ENCODE measurements at places on chromosomes 1 and 21.

GRCh38 chr1:202802998-202803932, 5.0 kb downstream of the KDM5B start:
- peak; percentile 73 for DNase-seq

DNA sequence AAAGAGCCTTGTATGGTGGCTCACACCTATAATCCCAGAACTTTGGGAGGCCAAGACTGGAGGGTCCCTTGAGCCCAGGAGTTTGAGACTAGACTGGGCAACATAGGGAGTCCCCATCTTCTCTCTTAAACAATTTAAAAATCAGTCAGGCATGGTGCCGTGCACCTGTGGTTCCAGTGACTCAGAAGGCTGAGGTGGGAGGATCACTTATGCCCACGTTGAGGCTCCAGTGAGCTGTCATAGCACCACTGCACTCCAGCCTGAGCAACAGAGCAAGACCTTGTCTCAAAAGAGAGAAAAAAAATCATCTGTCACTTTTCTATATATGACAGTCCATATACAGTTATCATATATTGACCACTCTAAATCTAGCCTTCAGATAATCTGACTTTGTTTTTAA, 658.3 kb downstream of the LTN1 start:
- no peak for DNase-seq

GRCh38 chr1:116287341-116288200, 85.5 kb upstream of the ATP1A1 start:
- no peak for DNase-seq

DNA sequence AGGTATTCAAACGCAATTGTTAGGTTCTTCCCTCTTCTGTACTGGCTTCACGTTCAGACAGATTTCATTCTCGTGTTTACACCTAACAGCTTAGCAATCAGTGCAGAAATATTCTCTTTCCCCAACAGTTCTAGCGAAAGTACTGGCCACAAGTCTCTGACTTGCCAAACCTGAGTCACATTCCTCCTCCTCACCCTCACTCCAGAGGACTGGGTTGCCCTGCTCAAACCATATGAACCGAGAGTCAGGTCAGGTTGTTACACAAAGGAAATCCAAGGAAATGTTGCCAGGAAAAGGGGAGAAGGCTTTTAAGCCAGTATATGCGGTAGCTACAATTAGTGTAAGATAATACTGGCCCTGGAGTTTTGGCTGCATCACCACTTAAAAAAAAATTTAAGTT, 282.5 kb downstream of the RGS7 start:
- DNase-seq: peak; percentile 1

DNA sequence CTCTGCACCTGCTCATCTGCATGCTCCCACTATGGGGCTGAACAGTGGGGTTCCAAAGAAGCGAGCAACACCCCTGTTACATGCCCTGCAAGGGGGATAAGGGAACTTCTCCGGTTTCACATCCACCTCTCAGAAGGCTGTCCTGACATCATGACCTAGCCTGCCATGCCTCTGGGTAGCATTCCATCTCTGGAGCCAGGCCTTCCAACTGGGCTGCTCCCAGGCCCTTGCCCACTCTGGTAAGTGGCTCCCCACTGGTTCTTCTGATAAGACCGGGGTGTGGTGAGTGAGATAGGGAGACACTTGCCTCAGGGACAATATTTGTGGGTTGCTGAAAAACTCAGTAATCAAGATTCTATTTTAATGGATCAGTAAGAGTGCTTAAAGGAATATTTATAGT, 57.8 kb downstream of the KCNJ15 start:
- DNase-seq: no peak

GRCh38 chr1:47459253-47459788, 21.5 kb downstream of the FOXD2 start:
- no peak for DNase-seq

DNA sequence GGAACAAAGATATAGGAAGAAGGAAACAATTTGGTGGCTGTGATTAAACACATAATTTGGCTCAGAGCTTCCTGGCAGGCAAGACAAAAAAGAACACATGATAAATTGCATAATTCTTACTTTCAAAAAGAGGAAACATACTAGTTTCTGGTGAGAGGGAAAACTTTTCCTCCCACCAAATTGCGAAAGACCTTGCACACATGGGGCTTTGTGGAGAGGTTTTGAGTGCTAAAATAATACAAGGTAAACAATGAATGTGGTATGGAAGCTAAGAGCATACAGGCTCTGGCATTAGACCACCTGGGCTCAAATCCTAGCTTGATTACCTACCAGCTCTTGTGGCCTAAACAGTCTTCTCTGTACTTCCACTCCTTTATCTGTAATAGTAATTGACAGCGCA, 140.2 kb upstream of the HOOK1 start:
- peak; percentile 45 for DNase-seq

- no peak for DNase-seq
These were observed 141.5 kb downstream of the KAZN start for GRCh38 chr1:14740016-14740415.

DNA sequence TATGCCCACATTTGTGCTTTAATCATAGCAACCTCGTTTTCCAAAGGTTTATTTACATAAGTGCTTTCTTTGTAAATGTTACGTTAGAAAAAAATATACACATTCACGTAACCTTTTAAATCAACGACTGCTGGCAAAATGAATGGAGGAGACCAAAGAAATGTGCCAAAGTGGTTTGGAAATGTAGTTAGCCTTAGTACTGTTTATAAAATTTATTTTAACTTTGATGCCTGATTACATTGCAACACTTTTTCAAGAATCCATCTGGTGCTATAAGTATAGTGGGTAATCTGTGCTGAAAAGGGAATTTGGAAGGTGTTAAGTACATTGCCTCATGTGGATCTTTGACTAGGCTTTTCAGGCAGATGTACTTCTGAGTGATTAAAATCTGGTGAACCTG, 108.9 kb downstream of the IFI44 start:
- DNase-seq: no peak

GRCh38 chr1:119219711-119220110, 79.3 kb upstream of the WARS2 start:
- no peak for DNase-seq

GRCh38 chr1:32180186-32181060, 948 bp downstream of the TXLNA start:
- DNase-seq: peak; percentile 41
